ENCODE measurements at places on chromosomes 2 and 18.

DNA sequence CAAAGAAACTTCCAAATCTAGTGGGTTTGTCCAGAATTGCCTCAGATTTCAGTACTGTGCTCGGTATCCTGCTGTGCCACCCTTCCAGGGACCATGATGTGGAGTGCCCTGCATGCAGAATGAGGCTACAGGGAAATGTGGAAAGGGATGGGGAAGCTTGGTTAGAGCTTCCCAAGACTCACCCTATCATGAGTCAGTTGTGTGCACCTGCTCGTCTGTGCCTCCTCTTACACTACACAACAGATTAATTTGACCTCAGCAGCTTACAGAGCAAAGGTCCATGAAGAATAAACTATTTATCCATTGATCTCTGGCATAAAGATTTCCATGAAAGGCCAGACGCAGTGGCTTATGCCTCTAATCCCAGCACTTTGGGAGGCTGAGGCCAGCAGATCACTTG lies 21.3 kb upstream of the NCK2 start:
- DNase-seq, result no peak

DNA sequence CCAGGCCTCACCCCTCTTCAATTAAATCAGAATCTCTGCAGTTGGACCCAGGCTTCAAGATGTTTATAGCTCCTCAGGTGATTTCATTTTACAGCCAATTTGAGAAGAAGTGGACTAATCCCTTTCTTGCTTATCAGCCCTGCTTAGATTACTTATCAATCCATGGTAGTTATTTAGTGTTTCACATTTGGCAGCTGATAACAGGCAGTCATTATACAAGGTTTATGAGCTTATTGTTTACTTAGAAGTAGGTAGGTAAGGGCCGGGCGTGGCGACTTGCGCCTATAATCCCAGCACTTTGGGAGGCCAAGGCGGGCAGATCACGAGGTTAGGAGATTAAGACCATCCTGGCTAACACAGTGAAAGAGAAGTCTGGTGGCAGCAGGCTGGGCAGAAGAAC lies 237.5 kb downstream of the CTNNA2 start:
- DNase-seq, result no peak

DNA sequence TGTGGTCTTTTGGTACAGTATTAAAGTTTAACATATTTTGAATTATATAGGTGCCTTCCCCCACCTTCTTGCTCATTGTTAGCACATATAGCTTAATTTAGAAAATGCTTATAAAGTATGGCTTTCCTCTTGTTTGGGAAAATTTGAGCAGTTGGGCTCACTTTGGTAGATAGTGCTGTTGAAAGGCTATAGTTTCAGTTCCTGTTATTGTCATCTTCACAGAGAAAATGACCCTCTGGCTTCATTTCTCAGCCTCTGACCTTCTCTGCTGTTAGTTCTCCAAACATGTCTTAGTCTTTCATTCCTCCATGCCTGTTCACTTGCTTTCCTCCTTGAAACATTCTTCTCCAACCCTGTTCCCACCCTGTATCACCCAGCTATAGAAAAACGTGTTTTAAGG lies 200.6 kb downstream of the WDR7 start:
- no peak for DNase-seq

- DNase-seq, result no peak
Observed at GRCh38 chr2:53314718-53315117, 452.9 kb upstream of the CHAC2 start.

DNA sequence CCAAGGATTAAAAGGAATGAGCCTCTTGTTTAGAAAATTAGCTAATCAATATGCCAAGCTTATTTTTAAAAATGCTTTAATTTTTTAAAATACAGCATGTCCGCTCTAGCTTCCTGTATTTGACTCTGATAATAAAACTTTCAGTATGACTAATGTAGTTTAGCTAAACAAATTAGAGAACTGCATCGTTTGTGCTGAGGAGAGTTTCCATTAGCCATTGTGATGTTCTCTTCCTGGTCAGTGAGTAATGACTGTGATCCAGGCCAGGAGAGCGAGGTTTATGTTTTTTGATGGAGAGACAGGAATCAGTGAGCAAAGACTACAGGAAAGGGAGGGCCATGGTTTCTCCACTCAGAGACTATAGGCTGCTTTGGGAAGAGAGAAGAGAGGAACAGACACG lies 237.2 kb upstream of the ETAA1 start:
- DNase-seq, result no peak

- DNase-seq, result no peak
Observed at GRCh38 chr2:232292395-232293154, 86.0 kb upstream of the ALPP start.

- DNase-seq, result no peak
Observed at GRCh38 chr2:12097859-12098258, 351.4 kb downstream of the LPIN1 start.

DNA sequence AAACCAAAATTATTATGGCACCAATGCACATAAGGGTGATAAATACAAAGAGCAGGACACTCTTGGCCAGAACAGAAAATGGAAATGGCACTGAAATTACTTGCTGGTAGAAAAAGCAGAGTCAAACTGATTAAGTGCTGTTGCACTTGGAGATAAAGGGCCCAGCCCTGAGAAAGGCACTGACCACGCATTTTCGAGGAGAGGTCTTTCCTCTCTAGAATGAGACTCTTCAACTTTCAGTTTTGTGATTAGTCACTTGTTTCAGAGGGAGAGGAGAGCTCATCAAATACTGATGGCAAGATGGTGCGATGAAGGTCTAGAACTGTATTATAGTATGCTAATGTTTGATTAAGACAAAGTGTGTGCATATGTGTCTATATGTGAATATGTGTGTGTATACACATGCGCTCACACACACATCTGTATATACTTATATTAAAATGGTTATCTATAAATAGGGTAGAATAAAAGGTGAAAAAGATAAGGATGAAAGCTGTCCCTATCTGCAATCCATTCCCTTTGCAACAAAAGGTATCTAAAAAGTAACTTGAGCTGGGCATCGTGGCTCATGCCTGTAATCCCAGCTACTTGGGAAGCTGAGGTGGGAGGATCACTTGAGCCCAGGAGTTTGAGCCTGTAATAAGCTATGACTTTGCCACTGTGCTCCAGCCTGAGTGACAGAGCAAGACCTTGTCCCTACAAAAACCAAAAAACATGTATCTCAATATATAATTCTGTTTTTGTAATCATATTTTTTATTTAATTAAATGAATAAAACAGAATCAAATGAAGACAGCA lies 48.8 kb upstream of the ZDBF2 start:
- DNase-seq, result no peak

- DNase-seq, result no peak
Observed at GRCh38 chr2:218644721-218645120, 14.7 kb downstream of the ZNF142 start.

DNA sequence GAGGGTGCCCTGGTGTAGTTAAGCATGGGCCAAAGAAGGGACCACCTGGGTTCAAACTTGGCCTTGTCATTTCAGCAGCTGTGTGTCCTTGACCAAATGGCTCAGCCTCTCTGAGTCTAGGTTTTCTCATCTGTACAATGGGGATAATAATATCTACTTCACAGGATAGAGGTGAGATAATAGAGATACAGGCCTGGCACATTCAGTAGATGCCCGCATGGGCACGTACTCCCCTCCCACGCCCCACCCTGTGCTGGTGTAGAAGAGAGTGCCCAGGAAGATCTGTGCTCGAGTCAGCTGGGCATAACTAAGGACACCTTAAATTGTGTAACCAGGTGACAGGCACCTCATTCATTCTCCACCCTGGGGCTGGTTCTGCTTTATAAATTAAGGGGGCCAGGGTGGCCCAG lies 8.4 kb upstream of the TMEM185B start:
- DNase-seq, result no peak

DNA sequence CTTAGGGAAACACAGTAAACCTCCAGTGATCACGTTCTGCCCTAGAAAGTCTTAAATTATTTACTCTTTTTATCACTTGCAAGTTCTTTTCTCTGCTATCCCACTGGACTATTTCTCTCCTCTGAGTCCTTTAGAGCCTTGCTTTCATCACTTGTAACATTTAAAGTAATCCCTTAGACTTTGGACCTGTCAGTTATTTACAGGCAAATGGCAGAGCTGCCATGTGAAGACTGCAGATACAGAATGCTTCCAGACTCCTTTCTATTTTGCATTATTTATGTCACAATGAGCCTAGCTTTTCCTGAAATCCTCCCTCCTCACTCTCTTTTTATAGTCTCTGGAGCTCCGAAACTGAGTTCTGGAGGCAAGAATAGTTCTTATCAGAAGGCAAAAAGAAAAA lies 325.6 kb upstream of the TRIB2 start:
- DNase-seq, result no peak

DNA sequence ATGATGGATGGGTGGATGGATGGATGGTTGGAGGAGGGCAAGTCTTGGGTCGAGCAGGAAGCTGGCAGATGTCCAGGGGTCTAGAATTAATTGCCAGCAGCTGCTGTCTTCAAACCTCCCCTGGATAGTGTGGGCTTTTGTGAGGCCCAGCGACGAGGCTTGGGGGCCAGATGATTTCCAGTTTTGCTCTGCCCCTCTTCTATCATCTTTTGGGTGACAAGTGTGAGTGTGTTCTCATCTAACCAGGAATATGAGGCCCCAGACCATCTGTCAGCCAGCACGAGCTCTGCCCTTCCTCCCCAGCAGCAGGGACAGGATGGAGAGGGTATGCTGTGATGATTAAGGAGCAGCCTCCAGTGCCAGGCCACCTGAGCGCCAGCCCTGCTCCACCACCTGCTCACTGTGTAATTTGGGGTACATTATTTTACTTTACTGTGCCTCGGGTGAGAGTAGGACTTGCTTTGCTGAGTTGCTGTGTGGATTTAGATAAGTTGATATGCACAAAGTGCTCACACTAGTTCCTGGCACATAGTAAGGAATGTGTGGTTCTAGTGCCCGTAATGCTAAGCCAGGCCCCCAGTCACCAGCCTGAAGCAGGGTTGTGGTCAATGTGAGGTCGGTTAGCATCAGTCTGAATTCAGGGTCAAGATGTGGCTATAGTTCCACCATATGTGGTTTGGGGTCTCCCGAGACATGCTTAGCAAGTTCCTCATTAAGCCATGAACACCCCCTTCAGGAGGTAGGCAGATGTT lies 251.1 kb downstream of the CYP26B1 start:
- DNase-seq, result no peak

DNA sequence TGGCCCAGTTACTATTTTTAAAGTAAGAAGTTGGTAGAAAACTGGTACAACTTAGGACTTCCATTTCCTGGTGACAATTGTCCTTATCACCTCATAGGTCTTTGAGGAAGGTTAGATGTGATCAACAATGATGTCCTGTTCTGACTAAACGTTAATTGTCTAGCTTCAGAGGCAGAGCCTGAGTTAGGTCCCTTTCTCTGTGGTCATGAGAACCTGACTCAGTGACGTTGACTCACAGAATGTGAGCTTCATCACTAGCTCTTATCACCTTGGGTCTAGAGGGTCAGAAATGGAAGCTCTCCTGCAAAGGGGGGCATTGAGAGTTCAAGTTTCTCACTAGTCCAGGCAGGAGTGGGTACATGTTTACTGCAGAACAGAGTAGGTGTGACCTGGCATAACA lies 60.6 kb upstream of the ATP8B1 start:
- DNase-seq, result no peak

- peak; percentile 6 for DNase-seq
Observed at GRCh38 chr18:13530879-13531387, 195.4 kb downstream of the FAM210A start.

- DNase-seq, result no peak
Observed at GRCh38 chr2:43106559-43107527, 119.6 kb downstream of the ZFP36L2 start.

- DNase-seq, result no peak
Observed at GRCh38 chr2:21658907-21659477, 535.2 kb downstream of the TDRD15 start.

GRCh38 chr2:149223472-149224095 lies 106.8 kb upstream of the LYPD6 start:
- DNase-seq, result no peak

- DNase-seq, result no peak
Observed at GRCh38 chr2:35933031-35933430, 422.5 kb upstream of the CRIM1 start.

DNA sequence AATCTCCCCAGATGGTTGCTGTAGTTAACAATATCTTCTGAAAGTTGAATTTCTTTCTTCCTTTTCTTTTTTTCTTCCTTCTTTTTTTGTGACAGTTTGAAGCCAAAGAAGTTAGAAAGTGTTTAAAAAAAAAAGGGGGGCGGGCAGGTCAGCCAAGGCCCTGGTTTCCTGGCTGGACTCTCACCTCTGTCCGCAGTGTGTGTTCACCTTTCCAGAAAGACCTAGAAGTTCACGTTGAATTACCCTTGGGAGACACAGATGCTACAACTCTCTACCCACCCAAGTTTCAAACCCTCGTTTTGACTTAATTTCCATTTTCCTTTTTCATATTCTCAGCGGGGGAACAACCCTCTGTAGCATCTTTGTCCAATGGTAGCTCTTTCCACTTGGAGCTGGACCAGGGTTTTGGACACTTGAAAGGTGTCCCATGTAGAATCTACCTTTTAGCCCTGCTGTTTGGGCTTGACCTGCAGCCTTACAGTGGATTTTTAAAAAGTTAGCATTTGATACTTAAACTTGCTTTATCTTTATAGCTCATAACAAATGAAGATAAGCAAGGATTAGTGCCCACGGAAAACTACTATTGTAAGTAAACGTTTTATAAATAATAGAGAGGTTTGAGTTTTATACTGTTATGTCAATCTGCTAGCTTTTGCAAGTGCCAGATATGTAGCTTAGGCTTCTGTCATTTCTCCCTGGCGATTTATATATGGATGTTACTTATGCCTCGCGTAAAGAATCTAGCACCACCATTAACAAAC lies 20.0 kb downstream of the MEP1B start:
- DNase-seq, result no peak

DNA sequence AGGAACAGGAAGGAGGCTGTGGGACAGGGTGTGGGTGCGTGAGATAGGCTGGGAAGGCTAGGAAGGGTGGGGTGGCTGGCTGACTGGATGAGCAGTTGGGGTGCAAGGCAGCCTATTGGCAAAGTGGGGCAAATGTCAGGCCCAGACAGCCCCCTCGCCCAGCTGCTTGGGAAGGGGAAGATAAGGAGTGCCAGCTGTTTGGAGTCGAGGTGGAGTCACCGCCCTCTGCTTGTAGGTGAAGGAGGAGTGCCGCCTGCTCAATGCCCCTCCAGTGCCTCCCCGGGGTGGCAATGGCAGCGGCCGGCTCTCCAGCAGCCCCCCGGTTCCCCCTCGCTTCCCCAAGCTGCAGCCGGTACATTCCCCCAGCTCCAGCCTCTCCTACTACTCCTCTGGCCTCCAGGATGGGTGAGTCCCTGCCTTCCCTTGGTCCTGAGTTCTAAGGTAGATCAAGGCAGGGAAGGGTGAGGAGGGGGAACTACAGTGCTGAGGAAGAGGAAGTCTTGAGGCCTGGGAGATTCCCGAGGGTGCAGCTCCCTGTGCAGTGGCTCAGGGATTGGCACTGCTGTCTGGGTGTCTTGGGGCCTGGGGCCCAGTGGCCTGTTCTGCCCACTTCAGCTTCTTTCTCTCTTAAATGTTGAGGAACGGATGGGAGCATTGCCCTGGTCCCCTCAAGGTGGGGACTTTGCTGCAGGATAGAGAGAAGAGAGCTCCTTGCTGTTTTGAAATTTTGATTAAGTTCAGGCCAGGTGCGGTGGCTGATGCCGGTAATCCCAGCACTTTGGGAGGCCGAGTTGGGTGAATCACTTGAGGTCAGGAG lies 13.3 kb downstream of the GAREM2 start:
- DNase-seq, result no peak

- no peak for DNase-seq
Observed at GRCh38 chr2:20472569-20472968, 25.7 kb downstream of the RHOB start.

GRCh38 chr2:65186872-65187851 lies 40.5 kb upstream of the ACTR2 start:
- DNase-seq, result peak; percentile 2

- DNase-seq, result peak; percentile 18
Observed at GRCh38 chr18:13823707-13824395, at the start of gene MC5R. MC5R (plus strand) TSS chr18:13824149; CDS start chr18:13825766, 1,617 bp downstream.

- no peak for DNase-seq
Observed at GRCh38 chr18:9069601-9070000, 32.9 kb upstream of the NDUFV2 start.
